ENCODE measurements at places on chromosomes 11 and 22. TPM values are rescaled to one million over a fixed set of nuclear protein-coding genes. Genes with fewer than 3 reads are reported as not detected.

The NCAM1 gene
- 0.04 TPM for polyA plus RNA-seq

The POU2F3 gene
- 0.96 TPM for polyA plus RNA-seq

DNA sequence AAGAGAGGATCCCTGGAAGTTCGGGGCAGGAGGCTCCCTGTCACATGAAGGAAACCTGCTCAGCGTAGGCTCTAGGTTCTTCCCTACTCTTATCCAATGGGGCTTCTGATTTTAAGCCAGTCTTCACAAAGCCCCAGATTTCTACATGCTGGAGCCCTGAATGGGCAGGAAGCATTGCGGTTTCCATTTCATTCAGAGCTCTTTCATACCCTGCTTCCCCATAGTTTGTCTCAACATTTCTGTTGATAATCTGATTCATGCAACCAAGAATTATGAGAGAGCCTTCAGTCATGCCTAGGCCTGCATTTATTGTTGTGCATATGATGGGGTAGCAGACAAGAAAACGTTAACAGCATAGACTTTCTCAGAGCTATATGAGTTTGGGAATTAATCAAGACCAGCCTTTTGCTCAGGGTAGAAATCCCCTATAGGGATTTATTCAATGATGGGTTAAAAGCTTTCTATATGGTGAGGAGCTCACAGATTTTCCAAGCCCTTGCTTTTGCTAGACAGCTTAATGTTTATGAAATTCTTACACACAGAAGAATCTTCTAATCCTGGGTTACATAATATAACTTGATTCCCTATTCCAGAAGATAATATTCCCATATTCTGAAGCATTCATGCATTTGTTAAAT lies 15.9 kb downstream of the OR51B4 start:
- DNase-seq, result peak; percentile 40

The RAC2 gene
- polyA plus RNA-seq, result 71.9 TPM

The P4HA3 gene
- polyA plus RNA-seq, result 0.41 TPM

The DEPDC7 gene
- 15.5 TPM for polyA plus RNA-seq

DNA sequence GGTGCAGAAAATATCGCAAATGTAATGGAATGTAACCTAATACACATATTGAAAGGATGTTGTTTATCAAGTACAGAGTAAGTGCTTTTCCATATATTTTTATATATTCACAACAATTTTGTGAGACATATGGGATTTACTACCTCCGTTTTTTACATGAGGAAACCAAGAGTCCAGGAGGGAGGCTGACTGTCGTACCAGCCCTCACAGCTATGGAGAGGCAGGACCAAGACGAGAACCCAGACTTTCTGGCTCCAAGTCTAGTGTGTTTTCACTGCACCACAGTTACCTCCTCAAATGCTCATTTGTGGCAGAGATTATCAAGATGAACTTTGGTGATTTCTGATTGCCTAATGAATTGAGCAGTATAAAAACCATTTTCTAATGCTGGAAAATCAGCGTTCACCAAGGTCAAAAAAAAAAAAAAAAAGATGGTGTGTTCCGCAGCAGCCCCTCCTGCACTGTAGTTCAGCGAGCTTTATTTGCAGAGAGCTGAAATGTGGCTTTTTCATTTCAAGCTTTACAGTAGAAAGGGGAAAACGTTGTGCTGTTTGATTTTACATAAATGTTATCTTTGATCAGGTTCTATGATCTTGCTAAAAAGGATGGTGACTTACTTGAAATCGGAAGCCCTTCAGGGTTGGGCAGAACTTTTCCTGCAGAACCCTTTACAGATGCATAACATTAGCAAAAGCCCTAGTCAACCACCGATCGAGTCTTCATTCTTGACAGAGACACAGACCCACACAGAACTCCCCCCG lies 44.7 kb upstream of the WEE1 start:
- DNase-seq, result no peak

- no peak for DNase-seq
Observed at GRCh38 chr11:71429701-71430100, 18.5 kb downstream of the DHCR7 start.

GRCh38 chr22:38963872-38964271 lies 6.5 kb downstream of the APOBEC3A start:
- DNase-seq, result no peak

- no peak for DNase-seq
Observed at GRCh38 chr11:35218956-35219355, 80.0 kb downstream of the CD44 start.

The CDHR5 gene
- not detected for polyA plus RNA-seq

The OR5P2 gene
- 0.06 TPM for polyA plus RNA-seq

GRCh38 chr11:44846852-44847251 lies 103.8 kb downstream of the TP53I11 start:
- no peak for DNase-seq

The IL17REL gene
- not detected for polyA plus RNA-seq

DNA sequence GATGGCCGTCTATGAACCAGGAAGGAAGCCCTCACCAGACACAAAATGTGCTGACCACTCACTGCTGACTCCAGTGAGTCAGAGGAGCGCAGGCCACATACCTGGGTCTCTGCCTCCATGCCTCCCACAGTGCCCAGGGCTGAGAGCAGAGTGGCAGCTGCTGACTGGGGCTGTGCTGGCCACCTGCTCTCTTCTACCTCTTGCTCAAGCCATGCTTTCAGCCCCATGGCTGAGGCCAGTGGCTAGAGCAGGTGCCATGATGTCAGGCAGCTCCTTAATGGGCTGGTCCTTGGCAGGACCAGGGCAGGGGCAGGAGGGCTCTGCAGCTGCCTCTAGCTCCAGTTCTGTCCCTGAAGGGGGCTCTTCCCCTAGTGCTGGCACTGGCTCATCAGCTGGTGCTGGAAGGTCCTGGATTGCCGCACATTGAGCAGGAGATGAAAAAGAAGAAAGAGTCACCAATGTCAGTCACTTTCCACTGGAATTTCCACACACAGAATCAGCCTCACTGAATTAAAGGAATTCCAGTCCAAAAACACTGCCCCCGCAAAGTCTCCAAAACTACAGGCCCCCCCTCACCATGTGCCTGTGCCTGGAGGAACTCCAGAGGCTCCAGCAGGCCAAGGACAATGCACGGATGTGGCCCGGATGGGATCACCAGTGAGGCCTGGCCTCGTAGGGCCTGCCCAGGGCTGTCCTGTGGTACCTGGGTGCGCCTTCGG lies 86.4 kb downstream of the GGTLC2 start:
- DNase-seq, result no peak

DNA sequence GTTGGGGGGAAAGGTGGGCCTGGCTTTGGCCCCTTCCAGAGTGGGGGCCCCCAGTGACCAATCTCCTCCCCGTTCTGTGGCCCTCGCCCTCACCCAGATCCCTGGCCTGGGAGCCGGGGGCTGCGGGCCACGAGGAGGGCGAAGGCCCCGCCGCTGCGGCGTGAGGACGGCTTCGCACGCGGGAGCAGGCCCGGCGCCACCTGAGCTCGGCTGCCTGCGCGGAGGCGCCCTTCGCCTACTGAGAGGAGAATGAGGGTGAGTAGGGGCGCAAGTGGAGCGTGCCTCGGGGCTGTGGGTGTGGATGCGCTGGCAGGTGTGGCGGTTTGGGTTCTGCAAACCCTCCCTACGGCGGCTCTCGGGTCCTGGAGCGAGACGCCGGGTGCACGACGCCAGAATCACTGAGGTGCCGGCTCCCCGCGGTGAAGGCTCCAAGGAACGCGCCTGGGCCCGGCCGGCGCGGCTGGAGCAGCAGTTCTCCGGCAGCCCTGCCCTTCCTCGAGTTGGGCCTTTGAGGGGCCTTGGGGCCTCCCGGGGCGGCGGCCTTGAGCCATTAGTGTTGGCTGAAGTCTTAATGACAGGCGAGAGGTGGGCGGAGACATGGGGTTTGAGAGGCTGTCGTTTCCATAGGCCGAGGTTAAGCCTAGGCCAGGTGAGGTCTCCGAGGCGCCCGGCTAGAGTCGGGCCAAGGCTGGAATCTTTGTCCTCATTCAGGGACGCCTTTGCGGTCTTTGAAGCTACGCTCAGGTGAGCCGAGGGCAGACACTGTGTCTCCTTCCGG lies 65.3 kb downstream of the CTTN start:
- no peak for DNase-seq

The TRIM77 gene
- not detected for polyA plus RNA-seq

DNA sequence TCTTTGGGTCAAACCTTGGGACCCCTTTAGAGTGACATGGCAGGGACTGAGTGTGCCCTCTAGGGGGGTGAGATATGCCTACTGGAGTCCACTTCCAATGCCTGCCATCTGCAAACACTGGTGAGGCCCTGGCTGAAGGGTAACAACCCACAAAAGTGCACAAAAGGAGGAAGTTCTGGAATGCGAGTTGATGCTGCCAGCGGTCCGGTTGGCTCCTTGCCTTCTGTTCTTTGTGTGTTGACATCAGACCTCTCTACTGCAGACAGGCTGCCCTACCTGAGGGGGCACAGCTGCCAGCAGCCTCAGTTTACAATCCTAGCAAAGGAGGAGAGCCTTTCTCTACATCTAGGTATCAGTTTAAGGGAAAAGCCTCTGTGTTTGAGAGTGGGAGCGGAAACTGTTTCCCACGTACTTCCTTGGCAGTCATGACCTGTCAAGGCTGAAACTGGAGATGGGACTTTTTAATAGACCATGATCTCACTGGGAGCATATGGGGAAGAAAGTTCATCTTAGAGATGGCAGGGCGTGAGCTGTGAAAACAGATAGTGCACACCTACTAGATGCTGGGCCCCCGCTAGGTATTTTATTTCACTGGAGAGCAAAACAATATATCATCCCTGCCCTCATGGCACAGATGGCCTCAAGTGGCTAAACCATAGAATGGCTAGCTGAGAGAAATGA lies 27.2 kb downstream of the BMAL1 start:
- no peak for DNase-seq

GRCh38 chr11:116384407-116384806 lies 388.4 kb downstream of the BUD13 start:
- DNase-seq, result no peak

The TENM4 gene
- 5.4 TPM for polyA plus RNA-seq

- no peak for DNase-seq
Observed at GRCh38 chr11:12691473-12691872, 17.3 kb downstream of the TEAD1 start.

The YPEL4 gene
- not detected for polyA plus RNA-seq

Measured in keratinocyte (primary cell).